ENCODE measurements at places on chromosomes 5 and 9.
A peak's percentile ranks its signal among the peaks of the same experiment; 100 is the strongest.

DNA sequence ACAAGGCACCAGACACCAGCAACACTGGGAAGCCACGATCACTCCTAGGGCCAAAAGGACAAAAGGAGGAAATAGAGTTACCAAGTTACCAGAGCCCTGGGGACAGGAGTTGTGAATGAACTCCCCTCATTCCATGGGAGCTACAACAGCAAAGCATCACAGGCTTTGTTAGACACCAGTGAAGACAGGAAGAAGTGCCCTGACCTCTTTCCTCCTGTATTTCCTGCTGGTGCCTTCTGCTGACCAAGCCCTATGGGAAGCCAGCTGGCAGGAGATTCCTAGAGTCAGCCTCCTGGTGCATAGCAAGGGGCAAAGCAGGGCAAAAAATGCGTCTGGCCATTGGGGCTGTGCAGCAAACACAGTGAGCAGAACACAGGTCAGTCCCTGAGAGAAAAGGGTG lies 374.7 kb downstream of the ZSWIM6 start:
- no peak for DNase-seq

DNA sequence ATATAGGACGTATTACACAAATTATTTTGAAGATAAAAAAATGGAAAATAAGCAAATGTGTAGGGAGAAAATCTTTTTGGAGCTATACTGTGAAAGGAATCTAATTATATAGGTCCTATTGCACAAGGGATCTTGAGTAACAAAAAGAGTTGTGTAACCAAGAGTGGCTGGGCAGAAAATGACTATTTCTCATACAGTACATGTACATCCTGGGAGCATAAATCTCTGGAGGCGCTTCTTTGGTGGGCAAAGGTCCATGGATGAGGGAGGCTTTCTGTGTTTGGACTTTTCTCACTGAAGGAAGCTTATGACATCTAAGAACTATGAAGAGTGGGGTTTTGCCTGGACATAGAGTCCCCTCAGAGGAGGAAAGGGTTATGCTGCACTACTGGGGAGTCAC lies 29.8 kb downstream of the ANKS6 start:
- DNase-seq = no peak

DNA sequence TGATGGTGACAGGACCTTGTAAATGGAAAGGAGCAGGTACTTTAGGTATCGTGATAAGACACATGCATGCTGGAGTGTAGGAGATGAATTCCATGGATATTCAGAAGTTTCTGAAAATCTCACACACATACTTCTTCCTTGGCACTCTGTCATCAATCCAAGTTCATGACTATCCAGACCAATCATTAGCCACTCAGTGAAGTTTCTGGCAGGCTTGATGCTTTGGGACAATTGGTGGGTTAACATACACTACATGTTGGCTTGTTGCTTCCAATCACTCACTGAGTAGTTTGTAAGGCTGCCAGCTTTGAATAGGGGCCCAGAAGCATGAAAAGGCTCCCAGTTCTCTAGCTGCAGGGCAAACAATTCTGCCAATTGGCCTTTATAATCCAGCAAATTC lies 147.6 kb downstream of the CEMIP2 start:
- no peak for DNase-seq

DNA sequence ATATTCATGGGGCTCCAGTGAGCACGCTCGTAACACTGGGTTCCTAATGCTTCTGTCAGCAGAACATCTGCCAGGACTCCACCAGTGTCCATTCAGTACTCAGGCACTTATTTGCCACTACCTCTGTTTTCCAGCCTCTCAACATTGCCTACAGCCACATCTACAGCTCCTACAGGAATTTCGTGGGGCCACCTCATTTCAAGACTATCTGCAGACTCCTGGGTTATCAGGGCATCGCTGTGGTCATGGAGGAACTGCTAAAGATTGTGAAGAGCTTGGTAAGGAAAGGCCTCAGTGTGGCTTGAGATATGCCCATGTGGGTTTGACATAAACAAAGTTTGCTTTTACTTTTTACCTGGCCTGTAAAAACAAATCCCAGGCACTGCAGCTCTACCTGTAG lies 92.9 kb downstream of the CYFIP2 start:
- no peak for DNase-seq

DNA sequence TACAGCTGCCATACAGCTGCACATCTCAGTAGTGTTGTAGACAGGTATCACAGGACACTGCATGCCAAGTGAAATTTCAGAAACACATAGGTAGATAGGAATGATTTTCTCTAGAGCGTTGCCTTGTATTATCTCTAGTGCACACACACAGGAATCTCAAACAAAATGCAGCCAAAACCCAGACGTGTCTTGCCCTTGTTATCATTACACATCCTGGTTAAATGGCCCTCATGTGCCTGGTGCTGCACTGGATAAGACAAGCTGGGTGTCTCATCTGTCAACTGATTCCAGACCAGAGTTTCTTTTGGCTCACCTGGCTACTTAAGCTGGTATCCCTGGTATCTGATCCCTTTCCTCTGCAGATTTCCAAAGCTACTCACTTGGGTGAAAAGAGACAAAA lies 59.7 kb downstream of the SAXO1 start:
- no peak for DNase-seq

- DNase-seq = no peak
These were observed 102.4 kb downstream of the NFIB start for GRCh38 chr9:14211564-14211963.

DNA sequence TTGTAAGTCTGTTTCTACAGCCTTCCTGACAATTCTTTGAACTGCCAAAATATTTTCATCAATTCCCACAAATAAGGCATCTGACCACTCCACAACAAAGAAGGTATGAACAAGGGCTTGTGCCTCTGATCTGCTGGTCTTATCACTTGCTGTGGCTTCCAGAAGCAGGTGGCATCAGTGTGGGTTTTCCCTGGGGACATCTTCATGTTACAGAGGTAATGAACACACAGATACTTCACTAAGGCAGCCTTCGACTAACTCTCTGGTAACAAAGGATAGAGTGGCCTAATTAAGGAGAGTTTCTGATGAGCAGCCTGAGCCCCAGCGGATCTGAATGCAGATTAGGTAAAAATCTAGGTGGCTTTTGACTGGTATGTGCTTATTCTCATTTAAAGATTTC lies 15.2 kb upstream of the ERAP2 start:
- DNase-seq = no peak

DNA sequence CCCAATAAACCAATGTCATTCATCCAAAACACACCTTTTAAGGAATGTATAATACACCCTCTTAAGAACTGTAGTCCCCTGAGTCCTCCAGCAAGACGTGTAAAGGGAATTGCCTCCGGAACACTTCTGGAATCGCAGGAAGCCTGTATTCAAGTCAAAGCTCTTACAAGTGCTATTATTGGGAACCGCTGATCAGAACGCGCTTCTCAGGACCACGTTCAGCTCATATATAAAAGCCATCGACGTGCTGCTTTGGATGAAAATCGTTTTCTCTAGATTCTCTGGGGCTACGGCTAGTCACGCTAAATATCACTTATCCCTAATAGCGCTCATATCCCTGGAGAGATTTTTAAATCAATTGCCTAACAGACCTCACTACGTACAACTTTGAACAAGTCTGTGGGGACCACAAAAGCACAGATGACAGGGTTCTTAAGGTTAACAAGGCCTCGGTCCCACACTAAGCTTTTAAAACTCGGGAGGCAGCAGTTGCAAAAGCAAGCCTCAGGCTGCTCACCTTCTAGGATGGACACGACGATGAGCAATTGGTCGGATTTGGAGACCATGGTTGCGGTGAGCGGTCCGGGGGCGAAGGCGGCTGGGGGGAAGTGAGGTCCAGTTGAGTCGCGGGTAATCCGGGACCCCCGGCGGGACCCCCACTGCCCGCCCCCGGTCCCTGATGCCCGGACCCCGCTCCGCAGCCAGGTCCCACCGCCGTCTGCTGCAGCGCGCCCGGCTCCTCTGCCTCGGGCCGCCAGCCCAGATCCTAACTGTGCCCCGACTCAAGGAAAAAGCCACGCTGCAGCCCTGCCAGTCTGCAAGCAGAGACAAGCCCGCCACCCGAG lies 548 bp downstream of the CEP120 start:
- DNase-seq = peak; percentile 38

DNA sequence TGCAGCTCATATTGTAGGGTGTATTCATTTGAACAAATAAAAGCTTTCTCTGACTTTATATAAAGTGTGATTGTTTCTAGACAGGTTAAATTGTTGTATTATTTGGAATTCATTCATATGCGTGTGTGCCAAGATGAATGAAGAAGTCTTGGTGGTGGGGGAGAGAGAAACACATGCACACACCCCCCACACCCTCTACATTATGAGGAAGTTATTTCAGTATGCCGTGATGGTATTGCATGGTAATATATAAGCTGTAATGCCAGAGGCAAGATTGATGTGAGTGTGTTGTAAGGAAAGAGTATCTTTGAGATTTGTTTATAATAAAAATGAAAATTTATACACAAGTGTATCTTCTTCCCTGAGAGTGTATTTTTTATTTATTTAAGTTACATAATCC lies 71.0 kb downstream of the IPO11 start:
- no peak for DNase-seq

- DNase-seq = no peak
These were observed 148.0 kb downstream of the MEF2C start for GRCh38 chr5:88734983-88735382.

- no peak for DNase-seq
These were observed 104.9 kb downstream of the KLHL3 start for GRCh38 chr5:137630972-137631370.

DNA sequence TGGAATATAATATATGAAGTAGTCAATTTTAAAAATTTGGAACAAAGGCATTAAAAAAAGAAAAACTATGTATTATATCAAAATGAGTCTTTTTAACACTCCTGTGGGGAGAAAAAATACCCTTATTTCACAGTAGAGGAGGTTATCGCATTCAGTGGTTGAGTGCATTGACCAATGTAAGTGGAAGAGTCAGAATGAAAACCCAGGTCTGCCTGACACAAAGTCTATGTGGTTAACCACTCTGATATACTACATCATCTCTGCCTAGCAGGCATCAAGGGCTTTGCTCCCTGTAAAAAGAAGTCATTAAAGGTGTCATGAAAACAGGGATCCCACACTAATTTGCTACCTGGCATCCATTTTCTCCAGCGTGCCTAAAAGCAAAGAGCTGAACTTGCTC lies 417.2 kb upstream of the C9orf72 start:
- DNase-seq = no peak

GRCh38 chr5:3339798-3340115 lies 255.9 kb upstream of the IRX1 start:
- no peak for DNase-seq

DNA sequence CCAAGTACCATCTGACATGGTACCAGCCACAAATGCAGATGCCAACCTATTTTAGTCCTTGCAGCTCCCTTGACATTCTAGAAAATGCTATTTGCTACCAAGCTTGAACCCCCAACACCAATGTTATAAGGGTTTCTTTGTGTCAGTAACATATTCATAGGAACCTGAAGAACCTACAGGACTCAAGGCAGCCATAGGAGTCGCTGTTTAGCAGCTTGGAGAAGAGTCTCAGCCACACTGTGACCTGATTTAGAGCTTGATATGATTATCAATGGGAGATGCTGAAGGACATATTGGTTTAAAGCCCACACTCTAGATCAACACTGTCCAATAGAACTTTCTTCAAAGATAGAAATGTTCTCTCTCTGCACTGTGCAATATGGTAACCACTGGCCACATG lies 6.4 kb upstream of the ZFR start:
- DNase-seq = no peak

DNA sequence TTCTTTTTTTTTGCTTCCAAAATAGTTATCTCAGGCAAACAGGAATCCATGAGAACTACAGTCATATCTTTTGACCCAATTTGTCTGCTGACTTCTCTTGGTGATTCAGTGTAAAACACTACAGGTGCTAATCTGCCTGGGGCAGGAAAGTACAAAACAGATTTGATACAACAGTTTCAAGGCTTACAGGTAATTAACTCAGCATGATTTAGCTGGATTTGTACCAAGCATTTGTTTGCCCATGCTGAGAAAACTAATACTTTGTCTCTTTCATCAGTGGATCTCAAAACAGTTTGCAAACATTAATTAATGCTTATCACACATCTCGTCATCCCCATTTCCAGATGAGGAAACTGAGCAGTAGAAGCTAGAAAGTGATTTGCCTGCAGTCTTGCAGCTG lies 312.5 kb upstream of the SEMA6A start:
- no peak for DNase-seq

GRCh38 chr5:135602882-135603721 lies 24.3 kb upstream of the CXCL14 start:
- DNase-seq = no peak

- peak; percentile 9 for DNase-seq
These were observed 165.7 kb upstream of the SMC2 start for GRCh38 chr9:103928442-103928841.

DNA sequence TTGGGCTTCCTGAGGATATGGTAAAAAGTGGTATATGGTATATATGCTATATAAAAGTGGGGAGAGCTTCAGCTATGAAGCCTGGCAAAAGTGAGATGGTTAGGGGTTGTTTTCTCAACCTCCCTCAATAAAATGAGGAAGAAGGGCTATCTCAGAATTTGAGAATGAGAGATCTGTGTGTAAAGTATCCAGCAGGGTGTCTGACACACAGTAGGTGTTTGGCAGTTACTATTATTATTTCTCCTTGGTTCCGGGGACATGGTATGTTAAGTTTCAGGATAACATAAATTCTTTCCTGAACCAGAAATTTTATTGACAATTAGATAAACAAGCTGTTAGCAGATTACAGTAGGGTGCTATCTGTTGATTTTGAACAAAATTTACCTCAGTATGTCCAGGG lies 94.1 kb downstream of the DENND1A start:
- no peak for DNase-seq

DNA sequence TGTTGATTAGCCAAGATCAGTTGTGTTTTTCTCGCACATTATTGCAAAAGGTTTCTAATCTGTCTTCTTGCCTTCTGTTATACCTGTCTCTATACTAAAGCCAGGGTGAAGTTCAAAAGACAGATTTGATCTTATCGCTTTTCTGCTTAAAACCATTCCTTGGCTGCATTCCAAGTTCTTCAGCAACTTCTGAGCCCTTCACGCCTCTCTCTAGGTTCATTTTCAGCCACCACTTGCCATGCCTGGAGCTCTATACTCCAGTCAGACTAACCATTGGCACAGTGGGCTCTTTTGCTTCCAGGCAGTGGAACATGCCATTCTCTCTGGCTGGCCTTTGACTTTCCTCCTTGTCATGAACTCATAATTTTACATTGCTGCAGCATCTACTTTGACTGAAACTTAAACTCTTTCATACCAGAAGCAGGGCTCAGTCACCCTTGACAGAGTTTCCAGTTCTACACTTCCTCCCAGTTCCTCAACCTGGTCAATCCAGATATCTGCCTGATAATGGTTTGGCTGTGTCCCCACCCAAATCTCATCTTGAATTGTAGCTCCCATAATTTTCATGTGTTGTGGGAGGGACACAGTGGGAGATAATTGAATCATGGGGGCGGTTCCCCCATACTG lies 114.4 kb downstream of the SLC12A2 start:
- no peak for DNase-seq

DNA sequence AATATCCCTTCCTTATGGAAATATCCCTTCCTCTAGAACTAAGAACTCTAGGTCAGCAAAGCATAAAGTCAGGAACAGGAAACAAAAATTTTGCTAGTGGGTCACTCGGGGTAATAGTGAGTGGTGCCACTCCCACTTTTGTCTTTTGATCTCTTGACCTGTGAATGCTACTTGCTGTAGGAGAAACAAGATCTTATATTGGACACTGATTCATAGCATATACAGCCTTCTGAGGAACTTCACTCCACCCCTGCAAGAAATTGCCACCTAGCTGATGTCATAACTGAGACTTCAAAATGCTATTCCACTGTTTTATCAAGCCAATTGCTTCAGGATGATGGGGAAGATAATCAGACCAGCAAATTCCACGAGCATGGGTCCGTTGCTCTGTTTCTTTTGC lies 53.3 kb upstream of the PRSS3 start:
- DNase-seq = no peak

All from EL (cell line).